ENCODE measurements at places on chromosomes 7 and 10.

GRCh38 chr7:76296743-76297740 is 5.4 kb upstream of the HSPB1 start:
- no peak for DNase-seq

DNA sequence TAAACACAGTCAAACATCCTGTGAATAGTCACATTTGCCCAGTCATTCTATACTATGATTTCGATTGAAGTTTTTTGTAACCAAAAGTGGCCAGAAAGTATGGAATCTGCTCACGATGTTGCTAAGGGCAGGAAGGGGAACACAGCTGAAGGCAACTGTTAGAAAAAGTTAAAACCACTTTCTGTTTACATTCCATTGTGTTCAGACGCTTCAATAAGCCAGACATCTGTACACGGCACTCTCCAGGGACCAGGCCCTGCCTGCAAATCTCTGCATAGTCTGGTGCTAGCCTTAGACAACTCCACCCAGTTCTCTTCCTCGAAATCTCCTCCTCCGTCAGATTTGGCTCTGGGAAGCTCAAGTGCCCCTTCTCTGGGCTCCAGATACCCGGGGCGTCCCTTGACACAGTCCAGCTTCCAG is 17.1 kb upstream of the TMEM120A start:
- DNase-seq = no peak

DNA sequence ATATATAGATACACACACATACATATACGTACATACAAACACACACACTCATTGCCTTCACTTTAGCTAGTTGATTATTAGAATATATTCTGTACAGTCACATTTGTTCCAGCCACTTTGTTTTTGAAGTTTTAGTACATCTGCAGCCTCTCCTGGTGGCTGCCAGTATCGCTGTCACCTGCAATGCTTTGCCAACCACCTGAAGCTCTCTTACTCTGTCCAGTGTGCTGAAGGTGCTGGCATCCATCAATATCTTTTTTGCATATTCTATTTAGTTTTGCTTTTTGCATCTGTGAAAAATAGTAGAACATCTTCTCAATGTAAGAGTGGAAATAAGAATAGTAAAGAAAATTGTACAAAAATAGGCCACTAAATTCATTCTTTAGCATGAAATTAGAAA is 388.6 kb downstream of the EXOC4 start:
- no peak for DNase-seq

DNA sequence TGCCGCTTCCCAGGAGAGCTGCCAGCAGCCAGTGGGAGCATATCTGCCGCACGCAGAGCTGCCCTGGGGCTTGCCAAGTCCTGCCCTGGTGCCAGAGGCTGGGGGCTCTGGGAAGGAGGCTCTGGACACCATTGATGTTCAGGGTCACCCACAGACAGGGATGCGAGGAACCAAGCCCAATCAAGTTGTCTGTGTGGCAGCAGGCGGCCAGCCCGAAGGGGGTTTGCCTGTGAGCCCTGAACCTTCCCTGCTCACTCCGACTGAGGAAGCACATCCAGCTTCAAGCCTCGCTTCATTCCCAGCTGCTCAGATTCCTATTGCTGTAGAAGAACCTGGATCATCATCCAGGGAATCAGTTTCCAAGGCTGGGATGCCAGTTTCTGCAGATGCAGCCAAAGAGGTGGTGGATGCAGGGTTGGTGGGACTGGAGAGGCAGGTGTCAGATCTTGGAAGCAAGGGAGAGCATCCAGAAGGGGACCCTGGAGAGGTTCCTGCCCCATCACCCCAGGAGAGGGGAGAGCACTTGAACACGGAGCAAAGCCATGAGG is 94.6 kb downstream of the TACC2 start:
- no peak for DNase-seq

DNA sequence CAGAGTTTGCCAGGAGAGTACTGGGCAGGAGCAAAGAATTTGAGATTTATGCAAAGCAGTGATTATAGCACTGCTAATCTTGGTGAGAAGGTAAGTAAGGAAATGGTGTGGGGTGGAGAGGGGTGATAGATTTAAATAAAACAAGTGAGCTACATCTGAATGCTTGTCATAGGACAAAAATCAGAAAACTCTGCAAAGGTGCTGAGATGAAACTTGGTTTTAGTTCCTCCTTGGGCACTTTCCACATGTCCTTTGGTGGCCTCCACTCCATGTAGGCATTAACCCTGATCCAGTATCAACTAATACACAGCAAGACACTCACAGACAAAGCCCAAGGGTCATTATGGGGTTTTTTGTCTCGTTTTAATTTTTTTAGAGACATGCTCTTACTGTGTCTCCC is 25.7 kb upstream of the FAM107B start:
- no peak for DNase-seq

DNA sequence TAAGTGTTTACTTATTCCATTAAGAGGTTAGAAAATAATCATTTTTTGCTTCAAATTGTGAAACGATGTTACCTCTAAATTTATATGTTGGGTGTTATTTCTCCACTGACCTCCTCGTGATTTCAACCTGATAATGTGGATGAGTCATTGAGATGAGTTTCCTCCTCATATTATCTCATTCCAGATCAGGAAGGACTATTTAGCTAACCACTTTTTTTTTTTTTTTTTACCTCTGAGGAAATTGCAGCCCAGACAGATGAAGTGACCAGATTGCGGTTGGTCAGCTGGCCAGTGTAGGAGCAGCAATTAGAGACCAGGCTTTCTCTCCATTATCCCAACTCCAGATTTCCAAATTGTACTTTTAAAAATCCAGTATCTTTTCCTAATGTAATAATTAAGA is 248.7 kb downstream of the FZD1 start:
- no peak for DNase-seq

DNA sequence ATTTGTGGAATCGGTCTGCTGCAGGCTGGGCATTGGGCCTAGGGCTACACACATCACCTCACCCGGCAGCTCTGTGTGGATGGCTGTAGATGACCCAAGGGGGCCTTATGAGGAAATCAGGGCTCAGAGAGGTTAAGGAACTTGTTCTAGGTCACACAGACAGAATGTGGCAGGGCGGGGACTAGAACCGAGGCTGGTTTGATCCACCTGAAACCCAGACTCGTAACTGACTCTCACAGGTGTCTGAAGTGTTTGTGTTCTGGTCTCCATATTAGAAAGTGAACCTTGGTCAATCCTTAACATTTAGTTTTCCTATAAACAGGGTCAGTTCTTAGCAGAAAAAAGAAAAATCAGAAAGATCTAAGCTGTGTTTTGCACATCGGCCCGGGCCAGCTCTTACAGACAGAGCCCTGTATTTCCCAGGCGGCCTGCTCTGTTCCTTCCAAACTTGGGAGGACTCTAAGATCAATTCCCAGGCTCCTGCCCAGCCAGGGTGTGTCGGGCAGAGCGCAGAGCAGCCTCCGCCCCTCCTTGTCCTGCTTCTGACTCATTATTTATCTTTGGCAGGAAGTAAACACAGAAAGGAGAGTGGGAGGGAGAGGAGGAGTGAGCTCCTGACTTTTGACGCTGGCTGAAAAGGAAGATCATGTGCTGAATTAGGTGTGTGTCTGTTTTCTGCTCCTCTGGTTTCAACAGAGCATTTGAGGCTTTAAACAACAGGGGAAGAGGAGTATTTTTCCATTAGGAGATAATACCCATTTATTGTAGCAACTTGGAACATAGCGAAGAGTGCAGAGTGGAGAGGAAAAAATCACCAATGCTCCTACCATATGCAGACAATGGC is 74.1 kb downstream of the TACC2 start:
- DNase-seq = no peak

GRCh38 chr7:36985316-36985715 is 261.0 kb upstream of the AOAH start:
- DNase-seq = no peak

DNA sequence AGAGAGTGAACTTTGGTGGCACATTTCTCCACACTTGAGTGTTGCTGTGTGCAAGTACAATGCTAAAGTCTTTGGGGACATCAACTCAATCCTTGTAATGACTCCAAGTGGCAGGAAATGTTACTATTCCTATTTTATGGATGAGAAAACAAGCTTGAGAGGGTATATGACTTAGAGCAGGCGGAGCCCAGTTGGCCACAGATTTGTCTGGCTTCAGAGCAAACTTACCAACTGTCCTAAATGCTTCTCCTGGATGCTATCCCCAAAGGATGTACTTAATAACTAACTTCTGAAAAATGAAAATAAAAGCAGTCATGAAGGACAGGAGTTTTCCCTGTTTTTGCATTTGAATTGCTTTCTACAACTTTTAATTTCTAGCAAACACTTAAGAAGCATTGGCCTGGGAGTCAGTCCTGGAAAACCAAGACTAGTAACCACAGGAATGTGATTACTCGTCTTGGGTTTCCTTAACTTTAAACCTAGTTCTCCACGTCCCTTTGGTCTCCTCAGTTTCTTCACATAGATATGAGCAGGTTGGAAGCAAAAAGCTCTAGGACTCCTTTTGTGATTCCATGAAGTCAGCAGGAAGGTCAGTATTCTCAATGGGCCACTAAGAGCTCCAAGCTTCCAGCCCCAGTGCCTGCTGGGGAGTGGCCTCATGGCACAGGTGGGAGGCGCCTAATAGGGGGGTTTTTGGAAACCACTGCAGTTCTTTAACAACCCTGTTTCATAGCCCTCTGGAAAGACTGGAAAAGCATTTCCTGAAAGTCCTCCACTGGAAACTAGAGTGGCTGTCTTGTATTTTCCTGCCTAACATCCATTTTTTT is 140.8 kb downstream of the GLCCI1 start:
- DNase-seq = no peak

- no peak for DNase-seq
These were observed 287.3 kb downstream of the SDK1 start for GRCh38 chr7:3588341-3588740.

DNA sequence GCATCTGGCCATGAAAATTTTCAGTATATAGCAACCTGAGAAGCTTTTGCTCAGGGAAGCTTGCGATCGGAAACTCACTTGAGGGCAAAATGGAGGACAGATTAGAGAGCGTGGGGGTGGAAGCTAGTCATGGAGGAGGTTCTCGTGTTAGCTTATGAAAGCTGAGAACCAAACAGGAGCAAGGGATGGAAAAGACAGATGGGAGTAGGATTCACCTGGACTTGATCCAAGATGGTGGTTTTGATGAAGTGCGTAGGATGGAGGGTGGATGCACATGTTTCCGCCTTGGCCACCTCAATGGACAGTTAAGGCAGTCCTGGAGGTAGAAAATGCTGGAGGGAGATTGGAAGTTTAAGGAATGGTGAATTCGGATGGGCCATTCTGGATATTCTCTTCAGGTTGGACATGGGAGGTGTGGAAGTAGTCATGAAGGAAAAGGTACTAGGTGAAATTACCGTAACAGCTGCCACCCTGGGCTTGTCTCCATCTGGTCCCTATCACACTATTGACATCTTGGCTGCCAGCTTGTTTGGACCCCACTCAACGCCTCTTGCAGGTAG is 6.3 kb upstream of the C10orf95 start:
- no peak for DNase-seq
